ENCODE measurements at places on chromosomes 2 and 18. TPM values are rescaled to one million over a fixed set of nuclear protein-coding genes. Genes with fewer than 3 reads are reported as not detected.

SPEG gene
- total RNA-seq, result 32.7 TPM

HOXD13 gene
- total RNA-seq, result 1.2 TPM

EFHD1 gene
- total RNA-seq, result 1.2 TPM

MAL gene
- total RNA-seq, result not detected

DSC3 gene
- under 0.01 TPM for total RNA-seq

SEPTIN2 gene
- 451 TPM for total RNA-seq

SPDYA gene
- 0.20 TPM for total RNA-seq

CNRIP1 gene
- 53.9 TPM for total RNA-seq

RBFA gene
- 22.3 TPM for total RNA-seq

DNA sequence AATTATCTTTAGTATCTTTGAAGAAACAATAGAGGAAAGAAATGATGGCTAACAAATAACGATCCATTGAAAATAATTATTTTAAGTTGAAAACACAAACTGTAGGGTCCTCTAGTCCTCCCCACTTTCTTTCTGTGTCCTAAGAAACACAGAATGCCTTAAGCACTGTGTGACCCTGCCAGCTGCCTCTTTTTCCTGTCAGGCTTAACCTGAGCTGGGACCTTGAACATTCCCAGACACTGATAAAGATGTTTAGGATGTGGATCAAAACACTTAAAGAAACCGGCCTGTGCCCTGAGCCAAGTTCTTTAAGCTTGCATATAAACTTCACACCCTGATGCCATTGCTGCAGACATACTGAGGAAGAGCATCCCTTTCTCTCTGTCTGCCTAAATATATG is 755.4 kb upstream of the VRK2 start:
- no peak for DNase-seq

GRCh38 chr18:27185897-27186296 is 789 bp upstream of the CHST9 start:
- no peak for DNase-seq

DNA sequence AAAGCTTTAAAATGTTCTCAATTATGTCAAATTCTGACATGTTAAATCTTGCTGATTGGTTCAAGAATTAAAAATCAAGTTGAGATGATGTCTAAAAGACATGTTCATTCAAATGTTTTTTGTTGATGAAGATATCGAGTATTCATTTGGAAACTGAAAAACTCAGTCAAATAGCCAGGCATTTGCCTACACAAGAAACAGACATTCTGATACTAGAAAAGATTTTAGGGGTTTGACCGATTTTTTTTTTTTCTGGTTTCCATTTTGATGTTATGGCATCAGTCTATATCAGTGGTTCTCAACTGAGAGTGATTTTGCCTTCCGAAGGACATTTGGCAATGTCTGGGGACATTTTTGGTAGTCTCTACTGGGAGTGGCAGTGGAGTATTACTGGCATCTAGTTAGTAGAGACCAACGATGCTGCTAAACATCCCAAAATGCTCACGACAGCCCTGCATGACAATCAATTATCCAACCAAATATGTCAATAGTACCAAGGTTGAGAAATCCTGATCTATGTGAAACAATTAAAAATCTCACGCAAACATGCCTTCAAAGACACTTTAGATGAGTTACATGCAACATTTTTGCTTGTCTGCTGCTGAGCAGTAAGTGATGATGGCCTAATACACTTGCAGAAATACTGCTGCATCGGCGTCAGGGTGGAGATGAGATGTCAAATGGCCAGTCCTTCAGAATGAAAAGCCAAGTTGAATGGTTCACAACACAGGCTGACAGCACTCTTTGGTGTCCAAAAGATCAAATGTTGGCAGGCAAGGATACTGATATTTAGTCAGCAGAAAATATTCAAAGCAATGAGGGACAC is 12.5 kb downstream of the RASGRP3 start:
- no peak for DNase-seq

GRCh38 chr2:69465513-69466456 is 28.6 kb upstream of the NFU1 start:
- DNase-seq, result no peak

- DNase-seq, result peak; percentile 98
These were observed 70.6 kb downstream of the COPS8 start for GRCh38 chr2:237156031-237156856.

DNA sequence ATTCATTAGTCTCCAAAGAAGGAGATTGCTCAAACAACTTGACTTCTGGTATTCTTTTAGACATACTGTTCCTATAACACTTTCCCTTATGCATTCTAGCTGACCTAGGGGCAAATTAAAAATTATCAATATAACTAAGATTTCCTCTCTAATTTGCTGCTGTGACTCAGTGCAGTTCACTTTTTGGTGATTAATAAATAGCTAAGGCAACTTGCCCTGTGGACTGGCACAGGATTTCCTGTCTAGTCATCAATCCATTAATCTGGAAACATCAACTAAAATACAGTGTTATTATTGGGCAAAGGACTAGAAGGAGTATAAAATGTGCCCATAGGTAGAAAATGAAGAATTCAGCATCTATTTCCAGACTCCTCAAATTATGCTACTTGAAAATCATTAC is 83.5 kb upstream of the SERPINE2 start:
- DNase-seq, result no peak

DNA sequence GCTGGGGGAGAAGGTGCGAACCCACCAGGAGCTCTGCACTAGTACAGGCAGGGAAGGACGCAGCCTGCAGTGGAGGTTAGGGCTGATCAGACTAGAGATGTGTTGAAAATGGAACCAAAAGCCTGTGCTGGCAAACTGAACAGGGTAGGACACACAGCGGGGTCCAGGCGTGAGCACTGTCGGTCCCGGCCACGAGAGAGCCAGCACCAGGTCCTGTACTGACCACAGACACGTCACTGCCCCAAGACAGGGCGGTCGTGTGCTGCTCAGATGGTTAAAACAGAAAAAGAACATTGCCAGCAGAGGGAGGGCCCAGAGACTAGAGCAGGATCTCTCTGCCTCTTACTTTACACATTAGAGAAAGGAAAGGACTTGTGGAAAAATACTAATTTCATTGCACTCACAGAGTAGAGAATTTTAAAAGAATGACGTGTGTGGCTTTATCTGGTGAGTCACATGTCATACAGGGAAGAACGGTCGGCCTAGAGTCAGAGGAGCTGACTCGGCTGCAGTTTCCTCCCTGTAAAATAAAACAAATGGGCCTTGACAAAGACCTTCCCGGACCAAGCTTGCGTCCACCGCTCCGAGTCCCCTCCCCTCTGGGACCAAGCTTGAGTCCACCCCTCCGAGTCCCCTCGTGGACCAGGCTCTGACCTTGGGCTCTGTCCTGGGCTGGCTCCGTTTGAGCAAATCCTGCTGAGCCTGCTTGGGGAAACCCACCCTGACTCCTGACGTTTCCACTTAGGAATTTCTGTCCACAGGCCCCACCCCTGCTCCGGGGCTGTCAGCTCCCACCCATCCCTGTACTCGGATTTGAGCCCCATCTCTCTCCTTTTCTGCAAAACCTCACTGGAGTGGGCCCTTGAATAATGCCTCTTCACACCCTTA is 16.7 kb upstream of the ADI1 start:
- peak; percentile 93 for DNase-seq

DNA sequence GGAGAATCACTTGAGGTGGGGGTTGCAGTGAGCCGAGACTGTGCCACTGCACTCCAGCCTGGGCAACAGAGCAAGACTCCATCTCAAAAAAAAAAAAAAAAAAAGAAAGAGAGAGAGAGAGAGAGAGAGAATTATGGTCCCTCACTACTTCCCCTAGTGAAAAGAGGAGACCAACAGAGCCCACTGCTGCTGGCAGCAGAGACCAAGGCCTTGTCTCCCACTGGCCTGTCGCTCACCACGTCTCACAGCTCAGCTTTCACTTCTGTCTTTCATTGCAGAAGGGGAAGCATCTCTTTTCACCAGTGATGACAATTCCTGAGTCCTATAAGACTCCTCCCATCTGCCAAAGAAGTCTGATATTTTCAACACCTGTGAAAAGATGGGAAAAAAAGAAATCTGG is 81.3 kb downstream of the CLHC1 start:
- DNase-seq, result no peak

DNA sequence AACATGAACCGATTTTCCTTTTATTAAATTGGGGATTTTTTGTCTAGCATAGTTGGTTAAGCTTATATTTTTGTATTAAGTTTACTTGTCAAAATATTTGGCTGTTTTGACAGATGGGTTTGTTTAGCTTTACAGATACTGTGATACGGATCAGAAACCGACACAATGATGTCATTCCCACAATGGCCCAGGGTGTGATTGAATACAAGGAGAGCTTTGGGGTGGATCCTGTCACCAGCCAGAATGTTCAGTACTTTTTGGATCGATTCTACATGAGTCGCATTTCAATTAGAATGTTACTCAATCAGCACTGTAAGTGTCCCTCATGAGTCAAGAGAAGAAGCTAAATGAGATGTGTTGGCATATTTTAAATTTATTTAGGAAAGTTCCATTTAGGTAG is 8.5 kb downstream of the PDK1 start:
- DNase-seq, result peak; percentile 6

GRCh38 chr2:129233751-129234406 is 745.6 kb upstream of the RAB6C start:
- peak; percentile 29 for DNase-seq

- DNase-seq, result no peak
These were observed 266.6 kb downstream of the ACTR3 start for GRCh38 chr2:114156366-114157056.

DNA sequence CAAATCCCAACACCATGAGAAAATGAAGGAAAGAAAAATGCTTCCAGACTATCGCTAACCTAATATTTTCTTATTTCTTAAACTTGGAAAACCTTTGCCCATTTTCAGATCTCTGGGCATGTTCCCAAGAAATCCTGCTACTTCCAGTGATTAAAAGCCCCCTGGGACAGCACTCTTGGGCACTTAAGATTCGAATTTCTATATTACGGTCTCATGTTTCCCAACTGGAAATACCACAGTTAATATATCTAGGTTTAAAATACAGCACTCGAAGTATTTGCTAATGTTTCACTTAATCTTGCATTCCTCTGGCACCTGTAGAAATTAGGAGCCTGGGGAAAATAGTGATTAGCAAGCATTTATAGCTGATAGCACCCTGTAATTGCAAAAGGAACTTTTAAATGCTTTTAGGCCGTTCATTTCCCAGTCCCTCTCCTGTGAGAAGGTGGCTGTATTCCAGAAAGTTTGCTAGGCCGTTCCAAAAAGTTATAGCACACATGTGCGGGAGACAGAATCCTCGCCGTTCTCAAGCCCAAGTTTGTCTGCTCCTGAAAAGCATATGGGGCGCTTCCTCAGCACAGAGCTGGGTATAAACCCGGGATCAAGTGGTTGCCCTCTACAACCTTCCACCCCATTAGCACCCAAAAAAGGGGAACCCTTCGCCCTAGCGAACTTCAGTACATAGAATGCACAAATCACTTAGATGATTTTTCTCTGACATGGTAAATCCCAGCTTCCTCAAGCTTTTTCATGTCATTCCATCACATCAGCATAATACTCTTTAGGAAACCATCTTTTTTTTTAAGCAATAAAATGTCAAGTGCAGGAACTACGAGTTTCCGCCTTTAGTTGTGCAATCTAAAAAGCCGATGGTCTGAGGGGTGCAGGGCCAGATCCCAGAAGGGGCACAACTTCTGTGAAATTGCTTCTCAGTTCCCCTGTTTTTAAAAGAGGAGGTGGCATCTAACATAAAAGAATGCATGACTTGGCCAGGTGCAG is 60.6 kb downstream of the DIPK1C start:
- no peak for DNase-seq

DNA sequence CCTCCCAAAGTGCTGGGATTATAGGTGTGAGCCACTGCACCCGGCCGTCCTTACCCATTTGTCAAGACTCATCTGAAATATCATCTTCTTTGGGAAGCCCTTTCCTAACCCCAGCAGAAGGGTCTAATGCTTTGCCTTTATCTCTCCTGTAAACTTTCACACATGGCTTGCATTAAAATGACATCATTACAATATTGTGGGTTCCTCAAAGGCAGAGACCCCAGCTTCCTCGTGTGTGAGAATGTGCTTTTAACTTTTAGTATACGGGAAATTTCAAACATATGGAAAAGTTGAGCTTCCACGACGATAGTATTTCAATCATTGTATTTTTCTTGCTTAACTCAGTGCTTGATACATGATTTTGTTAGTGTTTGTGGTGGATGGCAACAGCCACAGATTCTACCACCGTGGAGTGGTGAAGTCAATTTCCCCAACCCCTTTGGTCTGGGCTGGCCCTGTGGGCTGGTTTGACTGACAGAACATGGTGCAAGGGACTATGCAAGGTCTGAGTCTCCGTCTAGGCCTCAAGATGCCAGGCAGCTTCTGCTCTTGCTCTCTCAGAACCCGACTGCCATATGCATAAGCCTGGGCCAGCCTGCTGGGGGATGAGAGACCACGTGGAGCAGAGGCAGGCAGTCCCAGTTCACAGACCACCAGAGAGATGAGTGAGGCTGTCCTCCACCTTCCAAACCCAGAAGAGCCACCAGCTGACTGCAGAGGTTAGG is 39.9 kb downstream of the NGEF start:
- no peak for DNase-seq

DNA sequence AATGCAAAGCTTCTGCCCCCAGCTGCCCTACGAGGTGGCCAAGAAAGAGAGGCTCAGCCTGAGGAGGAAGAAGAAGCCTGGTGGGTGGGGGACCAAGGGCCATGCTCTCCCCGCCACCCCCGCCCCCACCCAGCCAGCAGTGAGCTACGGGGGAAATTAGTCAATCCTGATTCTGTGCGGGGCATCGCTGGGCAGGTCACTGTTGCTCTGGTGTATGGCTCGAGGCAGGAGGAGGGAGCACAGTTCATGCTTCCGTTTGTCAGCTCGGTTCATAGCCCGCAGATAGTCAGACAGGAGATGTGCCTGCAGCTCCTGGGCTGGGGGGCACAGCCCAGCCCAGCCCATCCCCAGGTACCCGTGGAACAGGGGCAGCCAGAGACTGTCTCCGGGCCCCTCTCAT is 17.1 kb downstream of the RAMP1 start:
- no peak for DNase-seq

DNA sequence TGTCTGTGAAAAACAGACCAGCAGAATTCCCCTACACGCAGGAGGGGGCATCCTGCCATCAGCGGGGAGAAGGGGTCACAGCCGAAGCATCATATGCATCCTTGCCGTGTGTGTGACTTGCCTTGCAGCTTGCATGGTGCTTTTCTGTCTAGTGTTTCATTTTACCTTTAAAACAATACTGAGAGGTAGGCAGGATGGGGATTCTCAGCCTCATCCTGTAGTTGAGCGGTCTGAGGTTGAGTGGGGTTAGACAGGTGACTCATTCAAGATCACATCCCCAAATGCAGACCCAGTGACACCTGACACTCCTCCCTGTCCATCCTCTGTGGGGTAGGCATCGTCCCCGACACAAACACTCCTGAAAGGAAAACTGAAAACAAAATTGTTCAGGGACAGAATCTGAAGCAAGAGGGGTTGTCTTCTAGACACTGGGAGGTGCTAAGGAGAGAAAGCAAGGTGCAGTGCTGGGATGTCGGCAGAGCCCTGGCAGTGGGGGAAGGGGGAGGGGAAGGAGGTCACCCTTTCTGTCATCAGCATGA is 7.9 kb downstream of the ARL4C start:
- DNase-seq, result no peak

- DNase-seq, result no peak
These were observed 38.5 kb upstream of the PDCL3 start for GRCh38 chr2:100524331-100524730.
